ENCODE measurements at places on chromosomes 7 and 10.

- no peak for DNase-seq
Measured at GRCh38 chr10:132096223-132096622, 30.5 kb downstream of the JAKMIP3 start.

- peak; percentile 91 for DNase-seq
Measured at GRCh38 chr10:6729861-6730344, 149.8 kb upstream of the PRKCQ start.

DNA sequence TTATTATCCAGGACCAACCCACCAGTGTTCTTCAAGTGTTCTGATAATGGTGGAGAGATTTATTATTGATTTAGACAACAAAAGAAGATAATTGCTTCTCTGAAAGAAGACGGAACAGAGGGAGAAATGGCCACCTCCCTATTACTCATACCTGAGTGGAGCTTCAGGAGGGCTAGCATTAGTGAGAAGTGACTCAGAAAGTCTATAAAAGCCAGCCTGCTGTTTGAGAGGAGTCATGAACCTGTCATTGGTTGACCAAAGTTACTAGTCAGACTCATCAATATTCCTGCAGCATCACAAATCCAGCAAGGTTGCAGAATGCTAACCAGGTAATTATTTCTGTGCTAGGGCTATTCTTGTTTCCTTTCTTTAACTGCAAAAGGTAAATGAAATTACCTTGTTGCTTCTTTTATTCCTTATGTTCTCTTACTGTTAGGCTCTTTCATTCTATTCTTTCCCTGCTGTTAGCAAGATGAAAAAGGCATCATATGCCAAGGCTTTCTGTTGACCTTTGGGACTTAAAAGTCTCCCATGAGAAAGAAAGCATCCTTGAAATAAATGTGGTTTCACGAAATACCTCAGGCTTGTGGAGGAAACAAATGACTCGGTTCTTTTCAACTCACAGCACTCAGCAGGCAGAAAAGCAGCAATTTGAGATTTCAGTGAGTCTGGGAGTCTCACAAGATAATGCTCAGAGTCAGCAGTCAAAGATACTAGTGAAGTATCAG lies 256.4 kb upstream of the PHYHIPL start:
- peak; percentile 78 for DNase-seq

DNA sequence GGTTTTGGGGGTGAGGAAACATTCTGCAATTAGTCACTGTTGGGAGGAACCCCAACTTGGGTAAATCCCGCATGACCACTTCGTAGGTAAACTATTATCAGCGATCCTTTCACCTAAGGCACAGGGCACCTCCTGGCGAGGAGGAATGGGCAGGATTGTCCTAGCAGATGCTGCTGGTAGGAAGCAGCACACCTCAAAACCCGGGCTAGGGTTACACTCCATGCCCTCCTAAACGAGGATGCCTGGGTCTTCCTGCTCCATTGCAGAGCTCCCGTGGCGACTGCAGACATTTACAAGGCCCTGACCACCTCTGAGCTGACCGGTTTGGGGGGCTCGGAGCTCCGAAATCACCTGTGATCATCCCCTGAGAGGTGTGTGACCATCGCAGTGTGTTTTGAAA lies 92.3 kb downstream of the FAM171A1 start:
- no peak for DNase-seq

DNA sequence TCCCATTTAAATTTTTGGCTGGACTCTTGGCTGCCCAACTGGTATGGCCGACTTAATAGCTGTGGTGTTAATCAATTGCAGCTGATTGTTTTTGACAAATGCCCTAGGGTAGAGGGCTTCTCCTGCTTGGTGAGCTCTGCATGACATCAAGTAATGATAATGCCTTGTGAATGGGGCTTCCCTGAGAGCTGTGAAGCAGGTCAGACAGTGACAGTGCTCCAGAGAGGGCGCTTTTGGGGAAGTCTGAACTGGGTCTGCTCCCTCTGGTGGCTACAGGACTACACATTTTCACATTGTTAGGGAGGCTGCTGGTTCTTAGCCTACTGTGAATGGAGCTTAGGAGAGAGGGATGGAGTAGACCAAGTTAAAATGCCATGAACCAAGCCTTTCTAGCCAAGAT lies 98.8 kb downstream of the SDK1 start:
- peak; percentile 9 for DNase-seq

GRCh38 chr10:34164029-34164428 lies 651.1 kb downstream of the PARD3 start:
- no peak for DNase-seq

GRCh38 chr10:454860-455259 lies 234.6 kb downstream of the DIP2C start:
- DNase-seq, result peak; percentile 90

DNA sequence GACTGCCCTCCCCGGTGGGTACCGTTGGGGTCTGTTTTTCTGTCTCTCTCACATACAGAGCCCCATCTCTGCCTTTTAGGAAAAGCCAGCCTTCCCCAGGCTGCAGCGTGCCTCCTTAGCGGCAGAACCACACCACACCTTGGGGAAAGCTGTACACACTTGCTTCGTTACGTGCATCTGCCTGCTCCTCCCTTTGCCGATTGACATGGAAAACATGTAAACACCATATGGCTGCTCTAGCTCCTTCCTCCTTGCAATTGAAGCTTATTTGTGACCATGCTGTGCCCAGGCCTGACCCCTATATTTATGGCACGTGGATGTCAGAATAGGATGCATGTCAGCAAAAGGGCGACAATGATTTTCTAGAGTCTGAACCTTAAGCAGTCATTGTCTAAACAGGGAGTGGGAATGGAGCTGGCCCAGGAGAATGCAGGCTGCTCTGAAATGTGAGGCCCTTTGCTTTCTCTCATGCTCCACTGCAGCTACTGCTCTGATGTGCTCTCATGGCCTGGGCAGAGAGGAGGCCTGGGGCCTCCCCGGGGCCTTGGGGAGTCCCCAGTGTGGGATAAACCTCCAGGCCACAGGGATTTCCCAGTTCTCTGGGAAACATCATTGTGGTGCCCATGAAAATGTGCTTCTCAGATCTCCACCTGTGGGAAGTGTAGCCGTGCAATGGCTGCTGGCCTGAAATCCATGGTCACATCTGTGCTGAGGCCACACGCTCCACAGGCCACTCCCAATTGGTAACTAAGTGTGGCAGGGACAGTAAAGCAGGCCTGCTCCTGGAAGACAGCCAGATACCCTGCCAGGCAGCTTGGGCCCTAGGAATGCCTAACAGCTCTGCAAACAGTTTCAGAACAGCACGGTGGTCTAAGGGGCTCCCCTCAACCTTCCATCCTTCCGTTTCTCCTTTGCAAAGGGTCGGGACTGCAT lies 18.6 kb downstream of the PDE6C start:
- no peak for DNase-seq

DNA sequence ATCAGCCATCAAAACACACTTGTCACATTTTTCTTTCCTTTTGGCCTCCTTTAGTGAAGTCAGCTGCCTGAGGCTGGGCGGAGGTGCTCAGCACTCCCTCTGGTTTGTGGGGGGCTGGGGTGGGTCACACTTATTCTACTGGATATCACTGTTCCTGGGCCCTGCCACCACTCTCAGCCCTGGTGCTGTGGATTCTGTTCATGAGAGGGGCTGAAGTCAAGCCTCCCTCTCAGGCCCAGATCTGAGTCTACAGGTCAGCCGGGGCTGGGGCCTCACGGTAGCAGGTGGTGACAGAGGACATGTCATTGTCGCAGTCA lies 180.8 kb upstream of the TNS3 start:
- DNase-seq, result no peak

GRCh38 chr7:3910054-3910453 lies 609.0 kb downstream of the SDK1 start:
- no peak for DNase-seq

- no peak for DNase-seq
Measured at GRCh38 chr10:45386657-45387056, 12.6 kb downstream of the ALOX5 start.

DNA sequence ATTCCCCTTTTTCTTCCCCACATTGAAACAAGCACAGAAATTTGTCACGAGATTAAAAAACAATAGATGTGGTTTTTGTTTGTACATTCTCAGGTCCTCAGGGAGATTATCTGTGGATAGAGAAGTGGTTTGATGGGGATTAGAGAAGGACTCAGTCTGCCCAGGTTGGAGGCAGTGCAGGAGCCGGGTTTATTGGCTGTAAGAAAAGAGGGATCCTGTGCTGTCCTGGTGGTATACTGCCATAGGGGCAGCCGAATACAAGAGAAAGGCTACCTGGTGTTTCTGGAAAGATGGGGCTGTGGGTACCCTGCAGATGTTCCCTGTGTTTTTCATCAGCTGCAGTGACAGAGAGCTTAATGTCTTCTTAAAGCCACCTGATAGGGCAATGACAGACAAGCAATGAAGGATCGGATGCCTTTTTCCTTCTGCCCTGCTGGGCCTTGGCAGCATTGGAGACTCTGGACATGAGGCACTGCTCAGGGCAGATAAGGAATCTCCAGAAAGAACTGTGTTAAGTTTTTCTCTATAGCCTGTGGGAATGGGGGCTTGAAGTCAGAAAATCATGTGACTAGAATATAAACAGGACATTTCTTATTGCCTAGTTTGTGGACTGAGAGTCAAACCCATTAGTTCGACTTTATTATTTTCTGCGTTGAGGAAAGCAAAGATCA lies 18.1 kb upstream of the GPR141 start:
- DNase-seq, result no peak

DNA sequence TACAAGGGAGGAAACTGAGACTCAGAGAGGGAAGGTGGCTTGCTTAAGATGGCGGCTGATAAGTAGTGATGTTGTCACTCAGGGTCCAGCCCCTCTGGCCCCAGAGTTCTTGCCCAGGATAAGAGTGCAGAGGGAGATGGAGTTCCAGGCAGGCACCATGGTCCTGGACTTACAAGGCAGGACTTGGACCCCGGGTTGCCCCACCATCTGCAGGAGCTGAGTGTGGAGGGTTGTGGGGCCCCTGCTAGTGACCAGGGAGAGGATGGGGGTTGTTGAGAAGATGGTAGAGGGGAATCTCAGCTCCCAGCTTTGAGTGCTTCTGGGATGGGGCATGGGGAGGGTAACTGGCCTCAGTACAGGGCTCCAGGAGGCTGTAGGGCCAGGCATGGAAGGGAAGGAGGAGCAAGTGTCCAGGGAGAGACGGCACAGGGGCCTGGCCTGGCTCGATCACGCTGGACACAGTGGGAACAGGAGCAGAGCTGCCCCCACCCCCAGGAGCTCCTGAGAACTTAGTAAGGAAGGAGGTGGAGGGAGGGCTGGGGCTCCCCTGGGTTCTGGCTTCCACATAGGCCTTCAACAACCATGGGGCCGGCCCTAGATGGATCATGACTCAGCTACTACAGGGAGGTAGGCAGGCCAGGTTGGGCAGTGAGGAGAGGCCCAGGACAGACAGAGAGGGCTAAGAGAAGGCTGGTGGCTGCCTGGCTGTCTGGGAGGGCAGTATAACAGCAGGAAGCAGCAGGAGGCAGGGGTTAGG lies 28.2 kb downstream of the PPIF start:
- DNase-seq, result peak; percentile 54

DNA sequence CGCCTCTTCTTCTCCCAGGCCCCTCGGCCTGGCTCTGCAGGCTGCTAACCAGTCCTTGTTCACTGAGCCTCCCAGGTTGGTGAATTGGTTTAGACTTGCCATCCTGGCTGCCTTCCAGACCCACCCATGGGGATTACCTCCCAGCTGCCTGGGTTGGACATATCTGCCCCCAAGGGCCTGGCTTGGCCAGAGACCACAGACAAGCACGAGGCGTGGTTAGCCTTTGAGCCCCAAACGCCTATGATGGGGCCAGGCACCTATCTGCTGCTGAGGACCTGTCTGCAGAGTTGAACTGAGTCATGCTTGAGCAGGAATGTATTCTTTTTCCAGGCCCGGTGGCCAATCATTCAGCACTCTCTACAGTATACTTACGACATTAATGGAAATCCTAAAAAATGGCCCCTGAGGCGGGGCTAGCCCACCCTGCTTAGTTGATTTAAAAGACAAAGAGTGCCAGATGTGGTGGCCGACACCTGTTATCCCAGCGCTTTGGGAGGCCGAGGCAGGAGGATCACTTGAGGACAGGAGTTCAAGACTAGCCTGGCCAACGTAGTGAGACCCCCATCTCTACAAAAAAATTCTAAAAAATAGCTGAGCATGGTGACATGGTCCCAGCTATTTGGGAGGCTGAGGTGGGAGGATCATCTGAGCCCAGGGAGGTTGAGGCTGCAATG lies 361.5 kb downstream of the FRMD4A start:
- DNase-seq, result no peak
